ENCODE measurements at places on chromosomes 7 and 10.

DNA sequence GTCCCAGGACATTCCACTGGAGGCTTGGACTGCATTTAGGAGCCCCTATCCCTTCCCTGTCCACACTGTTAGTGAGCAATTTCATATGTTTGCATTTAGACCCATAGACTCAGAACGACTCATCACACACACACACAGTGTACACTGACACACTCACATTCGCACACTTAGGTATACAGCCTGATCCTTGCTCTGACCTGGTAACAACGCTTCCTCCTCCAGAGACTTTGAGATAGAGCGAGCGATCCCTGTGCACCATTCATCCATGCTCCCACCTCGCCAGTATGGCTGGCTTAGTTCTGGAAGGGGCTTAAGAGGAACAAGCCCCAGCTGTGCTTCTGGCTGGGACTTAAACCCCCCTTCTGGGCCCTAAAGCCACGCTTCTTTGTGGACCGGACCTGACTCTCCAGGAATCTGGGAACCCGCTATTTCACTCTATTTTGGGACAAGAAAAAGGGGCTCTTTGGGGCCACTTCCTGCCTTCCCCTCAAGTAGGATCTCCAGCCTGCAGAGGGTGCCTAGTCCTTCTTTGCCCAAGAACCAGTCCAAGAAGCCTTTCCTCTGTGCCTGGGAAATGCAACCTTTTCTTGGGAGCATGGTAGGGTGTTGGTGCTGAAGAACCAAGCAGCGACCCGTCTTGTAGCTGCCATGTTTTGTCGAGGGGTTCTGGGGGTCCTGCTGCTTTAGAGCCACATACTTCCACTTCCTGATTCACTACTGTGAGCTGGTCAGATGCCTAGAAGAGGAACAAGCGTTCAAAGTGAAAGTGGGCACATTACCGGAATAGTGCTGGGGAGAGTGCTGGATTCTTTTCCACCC lies 1.1 kb upstream of the HOXA13 start:
- DNase-seq = peak; percentile 44

DNA sequence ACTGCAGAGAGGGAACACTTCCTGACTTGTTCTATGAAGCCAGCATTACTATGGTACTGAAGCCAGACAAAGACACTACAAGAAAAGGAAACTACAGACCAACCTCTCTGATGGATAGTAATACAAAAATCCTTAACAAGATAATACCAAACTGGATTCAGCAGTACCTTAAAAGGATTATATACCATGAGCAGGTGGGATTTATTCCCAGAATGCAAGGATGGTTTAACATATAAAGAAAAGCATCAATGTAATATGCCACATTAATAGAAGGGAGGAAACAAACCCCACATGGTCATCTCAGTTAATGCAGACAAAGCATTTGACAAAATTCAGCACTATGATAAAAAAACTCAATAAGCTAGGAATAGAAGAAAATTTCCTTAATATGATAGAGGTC lies 47.2 kb downstream of the EBLN1 start:
- DNase-seq = no peak

DNA sequence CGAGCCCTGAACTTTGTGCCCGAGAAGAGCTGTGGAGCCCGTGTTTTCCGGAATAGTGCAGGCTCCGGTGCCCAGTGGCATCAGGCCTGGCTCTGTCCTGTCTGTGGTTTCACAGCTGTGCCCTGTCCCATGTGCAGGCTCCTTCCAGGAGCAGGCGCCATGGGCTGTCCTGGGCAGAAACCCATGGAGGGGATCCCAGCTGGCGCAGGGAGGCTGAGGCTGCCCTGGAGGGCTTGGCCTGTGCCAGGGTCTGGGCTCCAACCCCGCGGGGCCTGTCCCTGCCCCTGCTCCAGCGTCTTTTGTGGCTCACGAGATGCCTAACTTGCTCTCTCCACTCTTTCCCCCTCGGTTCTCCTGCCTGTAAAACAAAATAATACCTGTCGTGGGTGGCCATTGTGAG lies 23.3 kb upstream of the CRHR2 start:
- DNase-seq = no peak

GRCh38 chr10:24643679-24644209 lies 79.9 kb downstream of the ARHGAP21 start:
- no peak for DNase-seq

- DNase-seq = no peak
Observed at GRCh38 chr7:124762611-124763143, 2.9 kb downstream of the GPR37 start.

DNA sequence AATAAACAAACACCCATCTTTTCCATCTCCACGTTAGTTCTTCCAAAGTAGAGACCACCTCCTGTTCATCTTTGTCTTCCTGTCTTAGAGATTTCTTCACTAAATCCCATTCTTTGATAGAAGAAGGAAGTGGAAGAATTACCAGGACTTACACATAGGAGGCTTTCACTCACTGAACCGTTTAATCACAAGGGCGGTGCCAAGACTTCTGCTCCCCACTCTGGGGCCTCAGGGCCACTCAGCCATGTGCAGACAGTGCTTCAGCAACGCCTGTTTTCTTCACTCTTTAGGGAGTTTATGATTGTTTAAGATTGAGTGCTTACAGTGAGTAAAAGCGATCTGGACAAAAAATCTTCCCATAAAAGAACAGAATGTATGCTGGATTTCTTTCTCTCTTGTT lies 63.9 kb upstream of the SORCS3 start:
- no peak for DNase-seq

DNA sequence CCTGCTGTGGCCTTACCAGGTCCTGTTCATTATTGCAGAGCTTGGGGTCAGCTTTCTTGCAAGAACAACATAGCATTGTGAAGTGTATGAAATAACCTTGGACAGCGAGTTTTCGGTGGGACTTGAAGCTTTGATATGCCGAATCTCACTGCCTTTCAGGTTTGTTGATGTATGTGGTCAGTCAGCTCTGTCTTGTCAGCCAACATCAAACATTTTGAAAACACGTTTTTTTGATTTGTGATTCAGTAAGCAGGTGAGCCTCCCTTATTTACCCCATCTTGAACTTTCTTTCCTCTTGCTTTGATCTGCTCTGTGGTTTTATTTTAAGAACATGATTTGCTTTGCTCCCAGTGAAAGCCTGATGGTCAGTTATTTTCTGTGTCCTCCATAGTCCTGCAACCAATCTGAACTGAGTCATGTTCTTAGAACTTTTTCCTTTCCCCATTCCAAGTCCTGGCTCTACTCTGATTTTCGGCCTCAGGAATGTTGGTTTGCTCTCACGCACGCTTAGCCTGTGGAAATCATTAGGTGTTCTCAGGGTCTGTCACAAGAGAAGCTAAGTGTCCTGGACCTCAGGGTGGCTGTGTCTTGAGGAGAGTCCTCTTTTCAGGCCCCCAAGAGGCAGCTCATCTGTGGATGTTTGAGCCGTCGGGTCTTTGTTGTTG lies 8.7 kb downstream of the WBP1L start:
- no peak for DNase-seq

DNA sequence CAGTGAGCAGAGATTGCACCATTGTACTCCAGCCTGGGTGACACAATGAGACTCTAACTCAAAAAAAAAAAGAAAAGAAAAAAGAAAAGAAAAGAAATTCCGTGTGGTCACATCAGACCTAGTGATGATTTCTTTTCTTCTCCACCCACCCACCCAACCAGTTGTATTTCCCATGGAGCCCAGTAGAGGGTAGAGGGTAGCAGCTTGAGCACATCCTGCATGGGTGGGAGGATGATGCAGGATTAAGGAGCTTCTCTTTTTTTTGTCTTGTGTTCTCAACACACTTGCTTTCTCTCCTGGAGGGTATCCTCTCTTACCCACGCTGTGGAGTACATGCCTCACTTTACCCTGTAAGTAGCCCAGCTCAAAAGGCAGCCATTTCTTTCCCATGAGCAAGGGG lies 118.6 kb upstream of the CARD11 start:
- DNase-seq = peak; percentile 64

DNA sequence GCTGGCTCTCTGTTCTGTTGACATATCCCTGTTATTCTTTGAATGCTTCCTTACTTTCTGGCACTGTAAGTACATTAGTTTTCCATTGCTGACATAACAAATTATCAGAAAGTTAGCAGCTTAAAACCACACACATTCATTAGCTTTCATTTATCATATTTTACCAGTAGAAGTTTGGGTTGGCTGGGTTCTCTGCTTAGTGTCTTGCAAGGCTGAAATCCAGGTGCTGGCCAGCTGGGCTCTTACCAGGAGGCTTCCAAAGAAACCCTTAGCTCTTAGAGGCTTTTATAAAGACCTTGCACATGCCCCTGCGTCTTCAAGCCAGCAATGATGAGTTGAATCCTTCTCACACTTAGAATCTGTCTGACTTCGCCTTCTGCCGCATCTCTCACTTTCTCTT lies 160.6 kb downstream of the MLLT10 start:
- DNase-seq = no peak

DNA sequence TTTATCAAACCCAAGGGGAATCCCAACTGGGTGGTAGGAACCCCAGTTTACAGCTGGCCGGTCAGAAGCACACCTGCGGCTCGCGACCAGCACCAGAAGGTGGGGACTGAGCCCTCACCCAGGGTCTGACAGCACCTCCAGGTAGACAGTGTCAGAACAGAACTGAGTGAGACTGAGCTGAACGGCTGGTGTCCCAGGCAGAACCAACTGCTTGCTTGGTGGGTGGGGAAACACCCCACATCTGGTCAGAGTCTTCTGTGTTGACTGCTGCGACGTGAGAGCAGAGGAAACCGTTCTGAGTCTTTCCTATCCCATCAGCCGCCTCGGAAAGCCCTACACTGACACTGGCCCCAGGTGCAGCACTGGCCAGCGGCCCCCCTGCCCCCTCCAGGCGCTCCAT lies 160.7 kb downstream of the MAD1L1 start:
- DNase-seq = no peak

- DNase-seq = peak; percentile 67
Observed at GRCh38 chr7:38630720-38631673, at the start of gene AMPH. Gene AMPH (minus strand): TSS chr7:38631373. CDS start chr7:38631351, 22 bp downstream.

DNA sequence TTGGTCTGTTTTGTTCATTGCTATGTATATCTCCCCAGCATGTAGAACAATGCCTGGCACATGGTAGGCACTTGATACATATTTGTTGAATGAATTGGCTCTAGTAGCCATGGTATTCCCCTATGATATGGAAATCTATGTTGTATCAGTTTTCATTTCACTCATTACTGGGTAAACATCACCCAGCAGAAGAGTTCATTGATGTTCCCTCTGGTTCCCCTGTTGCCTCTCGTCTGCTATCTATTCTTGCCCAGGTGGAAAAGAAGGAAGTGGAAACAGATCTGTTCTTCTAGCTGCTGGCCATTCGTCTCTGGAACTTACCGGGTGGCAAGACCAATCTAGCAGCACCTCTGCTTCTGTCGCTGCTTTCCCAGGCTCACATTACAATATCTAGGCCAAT lies 71.5 kb downstream of the LRRC4 start:
- DNase-seq = no peak

DNA sequence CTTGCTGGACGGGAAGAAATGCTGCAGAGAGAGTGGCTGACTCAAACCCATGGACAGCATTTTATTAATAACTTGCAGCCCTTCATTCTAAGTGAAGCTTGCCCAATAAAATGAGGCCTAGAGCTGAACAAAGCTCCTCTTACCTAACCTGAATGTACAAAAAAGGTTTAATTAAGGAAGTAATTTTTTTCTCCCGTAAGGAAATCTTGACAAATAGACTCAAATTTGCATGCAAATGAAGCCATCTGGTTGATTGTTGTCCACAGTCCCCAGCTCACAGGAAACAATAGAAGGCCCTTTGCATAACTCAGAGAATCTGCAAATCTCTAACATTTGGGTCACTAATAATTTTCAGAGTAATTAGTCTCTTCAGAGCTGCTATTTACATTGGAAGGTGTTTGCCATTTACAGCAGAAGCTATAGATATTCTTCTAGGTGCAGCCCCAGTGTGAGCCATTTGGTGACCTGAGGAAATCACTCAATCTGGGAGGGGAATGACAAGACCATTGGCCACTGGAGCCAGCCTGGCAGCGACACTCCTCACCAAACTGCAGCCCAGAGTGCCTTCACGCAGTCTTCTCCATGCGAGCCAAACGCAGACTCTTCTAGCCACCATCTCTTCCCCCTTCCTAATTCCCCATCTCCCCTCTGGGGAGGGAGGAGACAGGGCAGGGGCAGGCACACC lies 483.0 kb upstream of the C7orf33 start:
- no peak for DNase-seq

GRCh38 chr10:132696728-132697577 lies 89.0 kb downstream of the NKX6-2 start:
- DNase-seq = no peak

GRCh38 chr10:119026301-119027110 lies 3.0 kb upstream of the NANOS1 start:
- DNase-seq = no peak

- DNase-seq = no peak
Observed at GRCh38 chr10:86664341-86665217, 3.7 kb upstream of the LDB3 start.

DNA sequence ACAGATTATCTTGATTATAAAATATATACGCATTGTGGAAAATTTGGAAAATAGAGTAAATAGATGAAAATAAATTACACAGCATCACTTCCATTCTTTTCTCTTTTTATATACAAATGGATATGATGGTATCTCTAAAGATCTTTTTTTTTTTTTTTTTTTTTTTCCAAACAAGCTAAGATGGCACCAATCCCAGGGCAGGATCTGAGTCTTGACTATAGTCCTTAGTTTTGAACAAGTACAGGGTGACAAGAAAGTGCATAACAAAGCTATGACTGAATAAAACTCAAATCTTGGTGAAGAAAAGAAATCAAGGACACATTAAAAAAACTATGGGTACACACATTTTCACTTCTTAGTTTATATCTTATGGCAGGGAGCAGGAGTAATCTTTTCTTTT lies 42.6 kb upstream of the FAM133B start:
- DNase-seq = peak; percentile 28

- DNase-seq = peak; percentile 44
Observed at GRCh38 chr10:20885678-20886077, 11.4 kb downstream of the NEBL start.

DNA sequence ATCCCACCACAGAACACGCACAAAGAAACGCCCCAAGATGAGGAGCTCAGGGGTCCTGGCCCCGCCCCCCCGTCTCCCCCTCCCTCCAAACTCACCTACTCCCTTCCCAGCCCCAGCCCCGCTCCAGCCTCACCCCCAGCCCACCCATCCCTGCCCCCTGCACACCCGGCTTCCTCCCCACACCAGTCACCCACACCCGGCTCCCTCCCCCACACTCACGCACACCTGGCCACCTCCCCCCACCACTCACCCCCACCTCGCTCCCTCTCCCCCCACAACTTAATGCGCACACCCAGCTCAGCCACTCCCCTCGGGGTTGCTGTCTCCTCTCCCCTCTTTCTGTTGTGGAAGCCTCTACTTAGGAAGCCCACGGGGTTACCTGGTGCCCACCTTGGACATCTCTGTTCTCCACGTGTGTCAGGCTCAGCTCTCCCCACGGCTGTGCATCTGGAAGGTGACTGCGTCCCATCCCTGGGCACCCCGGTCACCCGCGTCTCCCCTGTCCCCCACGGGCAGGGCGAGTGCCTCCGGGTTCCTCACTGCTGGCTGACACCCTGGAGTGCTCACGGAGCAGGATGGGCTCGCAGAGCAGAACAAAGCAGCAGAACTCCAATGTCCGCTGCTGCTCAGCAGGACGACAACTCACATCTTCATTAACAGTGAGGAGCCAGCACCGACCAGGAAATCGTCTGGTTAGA lies 166.8 kb downstream of the USP6NL start:
- DNase-seq = no peak

All from H4 (cell line).